ENCODE measurements at places on chromosomes 2 and 18. TPM values are rescaled to one million over a fixed set of nuclear protein-coding genes. Genes with fewer than 3 reads are reported as not detected.

GRCh38 chr18:23884681-23885375 lies 129.7 kb upstream of the TTC39C start:
- H3K4me3 ChIP-seq: no peak overlapping the region
- H3K4me1 ChIP-seq: peaks cover 9% of the 10 kb centered on the region
- peak overlapping the region; percentile 81 for H3K27ac ChIP-seq
- peak; percentile 51 for DNase-seq
- H3K36me3 ChIP-seq: no peaks in the 10 kb centered on the region

DNA sequence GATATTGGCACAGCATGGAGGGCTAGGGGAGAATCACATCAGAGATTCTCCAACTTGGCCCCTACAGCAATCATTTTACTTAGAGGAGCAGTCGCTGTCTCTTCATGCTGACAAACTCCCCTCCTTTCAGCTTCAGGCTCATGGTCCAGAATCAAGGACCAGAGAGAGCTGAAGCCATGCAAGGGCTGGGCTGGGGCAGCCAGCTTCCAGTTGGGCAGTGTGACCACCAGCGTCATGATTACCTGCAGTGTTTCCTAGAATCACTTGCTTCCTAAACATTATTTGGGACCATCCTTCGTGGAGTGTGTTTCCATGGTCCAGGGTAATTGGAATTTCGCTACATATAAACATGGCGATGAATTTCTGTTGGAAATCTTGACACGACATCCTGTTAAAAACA lies 54.4 kb downstream of the CAPN13 start:
- H3K27me3 ChIP-seq: no peaks in the 10 kb centered on the region
- H3K4me1 ChIP-seq: no peaks in the 10 kb centered on the region
- DNase-seq: no peak
- H3K4me3 ChIP-seq: no peak overlapping the region

- H3K27me3 ChIP-seq: no peaks in the 10 kb centered on the region
- no peak overlapping the region for H3K4me3 ChIP-seq
- H3K4me1 ChIP-seq: peaks cover 27% of the 10 kb centered on the region
- peaks cover 2% of the 10 kb centered on the region for H3K36me3 ChIP-seq
- H3K27ac ChIP-seq: no peak overlapping the region
Observed at GRCh38 chr2:25304321-25304720, 37.4 kb downstream of the DNMT3A start.

GRCh38 chr2:232798187-232798586 lies 21.8 kb upstream of the KCNJ13 start:
- no peak overlapping the region for H3K27ac ChIP-seq
- H3K27me3 ChIP-seq: no peaks in the 10 kb centered on the region
- no peak for DNase-seq
- peaks cover 35% of the 10 kb centered on the region for H3K36me3 ChIP-seq
- no peaks in the 10 kb centered on the region for H3K4me1 ChIP-seq
- no peak overlapping the region for H3K4me3 ChIP-seq

DNA sequence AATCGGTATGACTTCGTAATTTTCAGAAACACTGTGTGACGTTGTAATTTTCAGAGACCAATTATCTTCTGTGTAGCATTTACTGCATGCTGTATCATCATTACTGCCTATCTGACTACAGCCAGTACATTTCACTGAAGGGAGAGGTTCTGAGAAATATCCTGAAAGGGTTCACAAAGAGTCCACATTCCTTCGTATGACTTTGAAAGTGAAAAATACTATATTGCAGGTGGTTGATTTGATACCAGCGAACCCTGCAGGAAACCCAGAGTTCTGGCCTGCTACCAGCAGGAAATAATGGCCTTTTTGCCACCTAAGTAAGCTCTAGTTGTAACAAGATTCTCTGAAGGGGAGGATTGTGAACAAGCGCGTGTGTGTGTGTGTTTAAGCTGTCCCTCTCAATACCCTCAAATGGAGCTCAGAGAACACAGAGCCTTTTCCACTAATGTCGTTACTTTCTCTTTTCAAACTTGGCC lies 155.5 kb downstream of the ARHGAP28 start:
- H3K27ac ChIP-seq: peak overlapping the region; percentile 35
- DNase-seq: no peak
- no peaks in the 10 kb centered on the region for H3K4me1 ChIP-seq
- H3K36me3 ChIP-seq: peaks cover 5% of the 10 kb centered on the region
- H3K27me3 ChIP-seq: no peaks in the 10 kb centered on the region
- H3K4me3 ChIP-seq: no peak overlapping the region

DNA sequence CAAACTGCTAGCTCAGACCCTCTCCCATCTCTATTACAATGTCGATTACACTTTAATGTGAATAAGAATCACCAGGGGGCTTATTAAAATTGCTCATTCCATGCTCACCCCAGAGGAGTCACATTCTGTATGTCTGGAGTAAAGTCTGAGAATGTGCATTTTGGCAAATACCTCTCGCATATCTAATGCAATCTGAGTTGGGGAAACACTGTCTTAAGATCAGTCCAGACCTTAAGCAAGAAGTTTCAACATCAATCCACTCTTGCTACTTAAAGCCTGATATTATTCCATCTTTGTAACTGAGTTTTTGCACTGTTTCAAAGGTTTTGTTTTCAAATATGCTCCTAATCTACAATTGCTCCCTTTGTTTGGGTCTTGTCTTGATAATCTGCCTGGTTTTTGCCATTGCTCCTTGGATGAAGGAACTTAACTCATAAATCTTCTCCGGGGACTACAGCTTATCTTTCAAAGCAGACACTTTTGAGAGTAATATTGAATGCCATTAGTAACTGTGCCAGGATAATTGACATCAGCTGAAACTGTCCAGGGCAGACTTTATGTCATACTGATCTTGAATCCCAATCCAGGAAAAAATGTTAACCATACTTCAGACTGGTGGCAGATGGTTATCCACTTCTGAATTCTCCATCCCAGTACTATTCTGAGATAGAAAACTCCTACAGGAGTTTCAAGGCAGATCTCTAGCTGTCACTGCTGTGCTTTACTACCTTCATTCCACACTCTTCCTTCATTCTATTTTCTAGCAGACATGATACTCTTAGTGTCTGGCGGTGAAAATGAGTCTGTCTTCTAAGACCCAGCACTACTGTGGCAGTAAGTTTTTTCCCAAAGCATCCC lies 200.9 kb downstream of the ERBB4 start:
- no peaks in the 10 kb centered on the region for H3K4me1 ChIP-seq
- no peak for DNase-seq
- no peak overlapping the region for H3K4me3 ChIP-seq
- no peak overlapping the region for H3K27ac ChIP-seq
- H3K27me3 ChIP-seq: no peaks in the 10 kb centered on the region
- H3K36me3 ChIP-seq: no peaks in the 10 kb centered on the region

DNA sequence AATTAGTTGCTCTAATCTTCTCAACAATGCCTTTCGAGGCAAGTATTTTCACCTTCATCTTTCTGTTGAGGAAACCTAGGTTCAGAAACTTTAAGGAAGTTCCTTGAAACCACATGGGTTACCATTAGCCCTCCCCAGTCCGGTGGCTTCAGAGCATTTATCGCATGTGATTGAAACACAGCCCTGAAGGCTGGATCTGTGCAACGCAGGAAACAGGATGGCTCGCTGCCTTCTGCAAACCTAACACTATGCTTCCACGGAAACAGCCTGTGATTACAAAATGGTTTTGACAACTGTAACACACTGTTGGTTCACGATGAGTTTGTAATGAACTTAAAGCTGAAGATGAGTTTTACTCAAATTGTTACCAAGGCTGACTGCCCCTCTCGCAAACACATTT lies 68.5 kb downstream of the EPB41L3 start:
- no peak overlapping the region for H3K4me3 ChIP-seq
- H3K27me3 ChIP-seq: no peaks in the 10 kb centered on the region
- H3K36me3 ChIP-seq: no peaks in the 10 kb centered on the region

- no peak overlapping the region for H3K27ac ChIP-seq
- no peaks in the 10 kb centered on the region for H3K27me3 ChIP-seq
- peak; percentile 41 for DNase-seq
- H3K4me1 ChIP-seq: no peaks in the 10 kb centered on the region
- no peak overlapping the region for H3K4me3 ChIP-seq
- H3K36me3 ChIP-seq: peaks cover 3% of the 10 kb centered on the region
Observed at GRCh38 chr18:24189007-24189528, 50.2 kb downstream of the CABYR start.

DNA sequence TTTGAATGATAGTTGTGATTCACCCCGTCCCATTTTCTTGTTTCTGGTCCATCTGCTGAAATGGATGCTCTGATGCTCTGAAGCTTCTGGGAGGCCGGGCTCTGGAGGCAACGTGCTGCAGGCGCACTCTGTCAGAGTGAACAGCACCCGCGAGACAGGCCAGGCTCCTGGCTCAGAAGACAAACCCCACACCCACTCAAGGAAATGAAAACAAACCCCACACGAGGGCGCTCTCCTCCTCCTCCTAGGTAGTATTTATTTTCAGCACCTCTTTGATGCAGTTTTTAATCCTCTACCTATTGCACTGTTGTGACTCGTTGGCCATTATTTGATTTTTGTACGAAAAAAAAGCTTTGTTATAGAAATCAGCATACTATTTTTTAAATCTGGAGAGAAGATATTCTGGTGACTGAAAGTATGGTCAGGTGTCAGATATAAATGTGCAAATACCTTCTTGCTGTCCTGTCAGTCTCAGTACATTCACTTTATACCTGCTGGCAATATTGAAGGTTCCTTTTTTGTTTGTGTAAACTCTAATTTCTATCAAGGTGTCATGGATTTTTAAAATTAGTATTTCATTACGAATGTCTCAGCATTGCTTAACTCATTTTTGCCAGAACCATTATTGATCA lies 10.3 kb upstream of the CHST10 start:
- H3K4me3 ChIP-seq: no peak overlapping the region
- no peaks in the 10 kb centered on the region for H3K27me3 ChIP-seq
- peak; percentile 51 for DNase-seq
- no peak overlapping the region for H3K27ac ChIP-seq
- no peaks in the 10 kb centered on the region for H3K4me1 ChIP-seq

DNA sequence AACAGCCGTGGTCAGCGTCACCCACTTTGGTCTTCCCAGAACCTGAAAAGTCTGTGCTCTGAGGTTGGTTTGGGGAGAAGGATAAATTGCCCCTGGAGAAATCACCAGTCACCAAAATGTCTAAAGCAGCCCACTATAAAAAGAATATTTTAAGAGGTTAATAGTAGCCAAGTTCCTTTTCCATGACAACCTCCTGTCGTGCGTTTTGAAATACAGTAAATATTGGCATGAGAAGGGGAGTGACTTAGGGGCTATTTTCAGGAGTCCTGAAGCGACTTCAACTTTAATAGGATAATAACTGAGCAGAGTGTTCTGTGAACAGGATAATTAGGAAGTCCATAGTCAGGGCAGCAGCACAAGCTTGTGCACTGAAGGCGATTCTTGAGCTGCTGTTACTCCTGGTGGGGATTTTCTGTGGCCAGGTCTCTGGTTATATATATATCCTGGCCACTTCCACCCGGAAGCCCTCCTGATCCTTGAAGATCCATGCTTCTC lies 49.3 kb downstream of the RNF144A start:
- no peaks in the 10 kb centered on the region for H3K36me3 ChIP-seq
- no peak overlapping the region for H3K4me3 ChIP-seq
- peaks cover 3% of the 10 kb centered on the region for H3K4me1 ChIP-seq
- no peak overlapping the region for H3K27ac ChIP-seq
- DNase-seq: no peak

Gene SETBP1
- 18.2 TPM for total RNA-seq

Gene GPR45
- not detected for total RNA-seq
